ENCODE measurements at places on chromosomes 7 and 10. TPM values are rescaled to one million over a fixed set of nuclear protein-coding genes. Genes with fewer than 3 reads are reported as not detected.

- H3K36me3 ChIP-seq = peaks cover 6% of the 10 kb centered on the region
- H3K27ac ChIP-seq = no peak overlapping the region
- peaks cover 8% of the 10 kb centered on the region for H3K4me1 ChIP-seq
- peaks cover 21% of the 10 kb centered on the region for H3K27me3 ChIP-seq
These were observed 51.7 kb downstream of the NRAP start for GRCh38 chr10:113612154-113612553.

SHOC2 gene
- polyA plus RNA-seq = 23.5 TPM

- no peaks in the 10 kb centered on the region for H3K36me3 ChIP-seq
- no peak overlapping the region for H3K4me3 ChIP-seq
- no peak overlapping the region for H3K27ac ChIP-seq
- no peaks in the 10 kb centered on the region for H3K4me1 ChIP-seq
- peaks cover 39% of the 10 kb centered on the region for H3K27me3 ChIP-seq
These were observed 1.4 kb downstream of the HPSE2 start for GRCh38 chr10:99234041-99234790.

EPO gene
- 0.10 TPM for polyA plus RNA-seq

DNA sequence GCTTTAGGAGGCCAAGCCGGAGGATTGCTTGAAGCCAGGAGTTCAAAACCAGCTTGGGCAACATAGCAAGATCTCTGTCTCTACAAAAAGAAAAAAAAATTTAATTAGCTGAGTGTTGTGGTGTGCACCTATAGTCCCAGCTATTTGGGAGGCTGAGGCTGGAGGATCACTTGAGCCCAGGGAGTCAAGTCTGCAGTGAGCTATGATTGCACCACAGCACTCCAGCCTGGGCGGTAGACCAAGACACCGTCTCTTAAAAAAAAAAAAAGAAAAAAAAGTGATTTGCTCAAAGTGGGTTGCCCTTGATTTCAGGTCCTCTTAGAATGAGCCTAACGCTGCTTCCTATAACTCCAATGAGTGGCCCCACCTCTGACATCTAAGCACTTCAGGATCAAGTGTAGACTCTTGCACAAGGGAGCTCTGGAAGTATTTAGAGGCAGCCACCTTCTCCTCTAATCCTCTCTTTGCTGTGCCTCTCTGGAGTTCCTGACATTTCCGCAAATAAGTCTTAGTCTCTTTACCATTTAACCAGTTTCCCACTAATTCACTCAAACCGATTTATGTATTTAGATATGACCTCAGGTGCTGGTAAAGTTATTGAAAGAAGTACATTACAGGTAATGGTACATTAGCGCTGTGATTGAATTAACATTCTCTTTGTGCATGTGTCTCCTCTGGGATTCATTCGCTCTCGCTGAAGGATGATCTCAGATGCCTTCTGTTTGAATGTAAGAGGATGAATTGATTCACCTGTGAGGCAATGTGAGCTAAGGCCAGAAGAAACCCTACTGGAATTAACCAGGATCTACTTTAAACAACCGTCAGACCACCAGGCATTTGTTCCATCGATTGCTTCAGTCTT, 60.8 kb upstream of the CELF2 start:
- no peak overlapping the region for H3K4me3 ChIP-seq
- H3K36me3 ChIP-seq = no peaks in the 10 kb centered on the region
- no peak for DNase-seq
- no peak overlapping the region for H3K27ac ChIP-seq

DNA sequence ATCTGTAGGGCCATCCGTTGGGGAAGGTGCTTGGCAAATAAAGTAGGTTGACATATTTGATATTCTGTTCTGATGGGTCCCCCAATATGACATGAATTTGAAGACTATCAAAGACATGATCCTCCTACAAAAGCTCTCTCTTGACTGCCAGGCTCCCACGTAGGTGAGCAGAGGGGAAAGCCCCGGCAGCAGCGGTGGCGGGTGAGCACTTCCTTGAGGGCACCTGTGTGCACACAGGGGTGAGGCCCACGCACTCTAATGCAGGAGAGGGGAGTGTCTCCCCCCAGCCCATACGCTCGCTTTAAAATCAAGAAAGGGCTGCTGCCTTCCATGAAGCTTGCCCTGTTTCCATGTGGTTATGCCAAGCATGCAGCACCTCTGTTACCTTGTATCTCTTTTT, 100.4 kb downstream of the TAX1BP1 start:
- DNase-seq = no peak
- no peak overlapping the region for H3K27ac ChIP-seq
- no peaks in the 10 kb centered on the region for H3K4me1 ChIP-seq
- no peak overlapping the region for H3K4me3 ChIP-seq

DNA sequence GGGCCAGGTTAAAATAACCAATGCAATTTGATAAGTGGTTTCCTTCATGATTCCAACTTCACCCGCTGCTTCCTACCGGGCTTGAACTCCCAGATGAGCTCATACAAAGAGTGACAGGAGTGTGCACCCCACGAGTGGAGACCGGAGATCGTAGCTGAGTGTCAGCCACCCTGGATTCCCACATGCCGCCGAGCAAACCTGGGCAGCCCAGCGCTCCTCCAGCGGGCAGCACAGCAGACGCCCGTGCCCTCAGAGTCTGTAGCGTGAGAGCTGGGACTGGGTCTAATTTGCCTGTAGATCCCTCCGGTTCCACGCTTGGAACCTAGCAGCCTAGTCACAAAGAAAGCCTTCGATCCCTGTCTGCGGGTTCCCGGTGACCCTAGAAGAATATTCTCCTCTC, 476.1 kb upstream of the MGMT start:
- no peaks in the 10 kb centered on the region for H3K4me1 ChIP-seq
- DNase-seq = no peak
- H3K27ac ChIP-seq = no peak overlapping the region
- no peak overlapping the region for H3K4me3 ChIP-seq
- H3K36me3 ChIP-seq = no peaks in the 10 kb centered on the region

COL28A1 gene
- 2.2 TPM for polyA plus RNA-seq

DNA sequence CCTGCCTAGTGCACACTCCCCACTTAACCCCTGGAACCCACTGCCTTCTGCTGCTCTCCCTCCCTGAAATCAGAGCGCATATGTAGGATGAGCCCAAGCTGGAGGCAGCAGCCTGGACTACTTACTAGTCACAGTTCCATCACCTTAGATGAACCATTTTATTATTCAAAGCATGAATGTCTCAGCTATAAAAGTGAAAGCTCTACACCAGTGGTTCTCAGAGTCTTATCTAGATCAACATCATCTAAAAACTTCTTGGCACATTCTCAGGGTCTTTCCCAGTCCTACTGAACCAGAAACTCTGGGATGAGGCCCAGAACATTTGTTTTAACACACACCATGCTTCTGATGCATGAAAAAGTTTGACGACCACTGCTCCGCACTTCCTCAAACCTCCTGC, 100.3 kb upstream of the ANK3 start:
- H3K4me3 ChIP-seq = no peak overlapping the region
- H3K27me3 ChIP-seq = no peaks in the 10 kb centered on the region
- H3K27ac ChIP-seq = no peak overlapping the region
- H3K4me1 ChIP-seq = no peaks in the 10 kb centered on the region

DNA sequence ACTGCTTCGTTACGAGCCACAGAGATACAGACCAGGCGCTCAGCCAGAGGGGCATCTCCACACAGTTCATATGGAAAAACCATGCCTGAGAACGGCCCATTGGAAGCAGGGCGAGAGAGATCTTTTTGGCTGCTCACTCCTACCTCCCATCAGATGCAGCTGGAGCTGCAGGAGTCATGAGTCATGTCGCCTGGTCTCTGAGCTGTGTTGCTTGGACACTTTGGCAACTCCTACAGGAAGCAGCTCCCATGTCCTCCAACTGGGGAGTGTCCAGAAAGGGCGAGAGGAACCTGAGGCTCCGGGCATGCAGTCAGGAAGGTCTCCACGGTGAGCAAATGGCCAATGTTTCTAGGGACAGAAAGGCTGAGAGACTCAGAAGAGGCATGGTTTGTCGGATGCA, 24.9 kb downstream of the INSIG1 start:
- no peaks in the 10 kb centered on the region for H3K4me1 ChIP-seq
- no peak overlapping the region for H3K4me3 ChIP-seq
- DNase-seq = no peak
- no peaks in the 10 kb centered on the region for H3K36me3 ChIP-seq
- no peak overlapping the region for H3K27ac ChIP-seq

GRCh38 chr10:125823663-125824251, 411 bp downstream of the BCCIP start:
- no peaks in the 10 kb centered on the region for H3K27me3 ChIP-seq
- peak overlapping the region; percentile 86 for H3K4me3 ChIP-seq
- H3K4me1 ChIP-seq = peaks cover 14% of the 10 kb centered on the region
- H3K27ac ChIP-seq = peak overlapping the region; percentile 96
- peaks cover 8% of the 10 kb centered on the region for H3K36me3 ChIP-seq

OR13A1 gene
- 0.28 TPM for polyA plus RNA-seq

DNA sequence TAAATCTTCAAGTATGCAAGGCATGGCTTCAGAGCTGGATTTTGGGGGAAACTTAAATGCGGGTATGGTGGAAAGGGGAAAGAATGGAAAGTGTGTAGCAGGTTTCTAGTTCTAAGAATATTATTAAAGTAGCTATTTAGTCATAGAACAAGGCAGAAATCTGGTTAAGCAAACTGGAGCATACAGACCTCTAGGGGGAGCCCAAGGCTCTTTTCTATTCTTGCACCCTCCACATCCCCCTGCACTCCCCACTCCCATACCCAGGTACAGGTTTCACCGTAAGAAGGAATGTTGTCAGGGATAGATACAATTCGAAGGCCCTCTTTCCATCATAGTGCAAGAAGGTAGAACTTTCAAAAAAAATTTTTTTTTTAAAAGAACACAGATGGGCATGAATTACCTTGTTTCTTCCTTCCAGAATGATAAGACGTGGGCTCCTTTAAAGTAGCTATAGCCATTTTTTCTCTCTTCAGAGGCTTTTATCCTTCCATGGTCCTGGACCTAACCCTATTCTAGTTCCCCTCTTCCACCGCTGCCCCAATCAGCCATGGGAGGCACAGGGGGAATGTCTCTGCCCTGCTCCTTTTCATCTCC, 41.5 kb upstream of the SMIM30 start:
- no peak overlapping the region for H3K4me3 ChIP-seq
- no peaks in the 10 kb centered on the region for H3K4me1 ChIP-seq
- H3K27me3 ChIP-seq = no peaks in the 10 kb centered on the region

SLC39A12 gene
- 0.03 TPM for polyA plus RNA-seq

GRCh38 chr7:157715071-157715937, 378.5 kb downstream of the DNAJB6 start:
- H3K4me1 ChIP-seq = no peaks in the 10 kb centered on the region
- no peaks in the 10 kb centered on the region for H3K27me3 ChIP-seq
- no peaks in the 10 kb centered on the region for H3K36me3 ChIP-seq
- no peak overlapping the region for H3K4me3 ChIP-seq
- no peak overlapping the region for H3K27ac ChIP-seq

ZNF804B gene
- polyA plus RNA-seq = not detected

- no peak overlapping the region for H3K27ac ChIP-seq
- no peaks in the 10 kb centered on the region for H3K27me3 ChIP-seq
- no peak for DNase-seq
- no peaks in the 10 kb centered on the region for H3K4me1 ChIP-seq
- no peaks in the 10 kb centered on the region for H3K36me3 ChIP-seq
- H3K4me3 ChIP-seq = no peak overlapping the region
These were observed 44.0 kb upstream of the ZMIZ1 start for GRCh38 chr10:79024720-79025198.

DNA sequence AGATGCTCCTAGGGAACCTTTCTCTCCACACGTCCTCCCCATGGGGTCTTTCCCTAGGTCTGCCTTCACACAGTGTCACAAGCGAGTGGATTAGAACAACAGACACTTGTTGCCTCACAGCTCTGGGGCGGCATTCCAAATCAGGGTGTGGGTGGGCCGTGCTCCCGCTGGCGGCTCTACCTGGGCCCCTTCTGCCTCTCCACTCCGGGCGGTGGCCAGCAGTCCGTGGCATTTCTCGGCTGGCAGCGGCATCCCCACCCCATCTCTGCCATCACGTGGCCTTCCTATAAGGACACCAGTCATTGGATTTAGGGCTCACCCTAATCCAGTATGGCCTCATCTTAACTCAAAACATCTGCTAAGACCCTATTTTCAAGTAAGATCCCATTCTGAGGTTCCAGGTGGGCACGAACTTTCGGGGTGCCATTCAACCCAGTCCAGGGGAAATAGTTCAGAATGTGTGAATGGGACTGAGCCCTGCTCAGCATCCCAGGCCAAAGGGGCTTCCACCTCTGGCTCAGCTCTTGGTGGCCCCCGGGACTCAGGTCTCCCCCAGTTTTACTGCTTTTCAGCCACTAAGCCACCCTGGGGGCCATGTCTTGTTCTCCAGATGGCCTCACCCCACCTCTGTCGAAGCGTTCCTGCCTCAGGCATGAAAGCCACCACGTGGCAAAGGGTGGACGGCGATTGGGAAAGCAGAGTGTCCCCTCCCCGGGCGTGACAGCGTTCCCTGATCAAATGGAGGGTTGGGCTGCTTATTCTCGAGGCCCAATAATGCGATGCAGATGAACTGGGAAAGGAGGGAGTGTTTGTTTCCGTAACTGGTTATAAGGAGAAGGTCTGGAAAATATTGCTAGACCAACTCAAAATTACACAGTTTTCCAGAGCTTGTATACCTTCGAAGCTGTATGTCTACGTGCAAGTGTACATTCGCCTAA, 350.0 kb downstream of the GLRX3 start:
- no peak overlapping the region for H3K4me3 ChIP-seq
- peaks cover 3% of the 10 kb centered on the region for H3K27me3 ChIP-seq
- no peak overlapping the region for H3K27ac ChIP-seq
- no peak for DNase-seq
- H3K4me1 ChIP-seq = no peaks in the 10 kb centered on the region

DNA sequence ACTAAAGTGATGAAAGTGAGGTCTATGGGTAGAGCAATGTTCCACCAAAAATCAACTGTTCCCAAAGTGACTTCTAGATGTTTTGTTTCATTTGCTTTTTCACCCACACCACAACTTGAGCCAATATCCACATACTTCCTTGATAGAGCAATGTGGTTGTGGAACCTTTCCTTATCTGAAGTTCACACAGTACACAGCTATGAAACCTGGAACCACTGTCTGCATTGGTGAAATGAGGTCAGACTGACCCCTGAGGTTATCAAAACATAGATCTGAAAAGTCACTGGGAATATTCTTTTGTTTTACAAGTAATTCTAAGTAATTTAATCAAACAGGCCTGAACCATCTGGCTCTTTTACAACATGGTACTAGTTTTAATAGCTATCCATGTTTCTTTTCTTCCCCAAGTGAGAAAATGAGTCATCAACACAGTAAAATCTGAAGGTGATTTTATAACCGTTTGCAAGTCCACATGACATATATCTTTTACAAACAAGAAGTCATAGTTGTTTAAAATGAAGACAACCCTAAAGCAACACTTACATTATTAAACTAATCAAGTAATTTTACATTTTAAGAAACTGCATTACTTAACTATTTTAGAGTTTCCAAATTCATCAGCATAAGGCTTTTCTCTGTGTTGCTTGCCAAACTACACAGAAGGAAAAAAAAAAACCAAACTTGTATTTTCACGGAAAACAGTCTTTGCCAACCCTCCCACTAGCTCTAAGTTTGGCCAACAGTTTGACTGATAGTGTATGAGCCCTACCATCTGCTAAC, 80.3 kb downstream of the LRRC17 start:
- no peak overlapping the region for H3K27ac ChIP-seq
- H3K4me1 ChIP-seq = peaks cover 11% of the 10 kb centered on the region
- H3K27me3 ChIP-seq = no peaks in the 10 kb centered on the region
- peak; percentile 94 for DNase-seq

NUDT13 gene
- 4.2 TPM for polyA plus RNA-seq

CCDC172 gene
- polyA plus RNA-seq = not detected

Data from lung (tissue), 17 donors.